SHP77 (cell line): ENCODE measurements at places on chromosomes 11 and 22.

- DNase-seq = no peak
These were observed 29.3 kb upstream of the TCF20 start for GRCh38 chr22:42299586-42300258.

GRCh38 chr22:45455621-45456020, 42.1 kb downstream of the RIBC2 start:
- no peak for DNase-seq

DNA sequence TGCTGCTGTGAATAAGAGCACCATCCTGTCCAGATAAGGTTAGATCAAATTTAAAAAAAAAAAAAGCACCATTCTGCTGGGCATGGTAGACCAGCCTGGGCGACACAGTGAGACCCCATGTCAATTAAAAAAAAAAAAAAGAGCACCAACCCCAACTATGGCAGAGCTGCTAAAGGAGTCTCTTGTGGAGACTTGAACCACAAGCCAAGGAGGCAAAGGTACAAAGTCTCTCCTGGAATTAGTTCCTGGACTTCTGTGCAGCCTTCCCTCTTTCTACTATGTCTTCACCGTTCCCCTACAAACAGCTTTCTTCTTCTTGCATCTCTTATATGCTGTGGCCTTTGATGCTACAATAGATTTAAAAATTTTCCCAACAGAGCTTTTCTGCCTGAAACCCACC, 1.3 kb downstream of the PIK3C2A start:
- DNase-seq = no peak

- DNase-seq = no peak
These were observed 36.4 kb upstream of the ACER3 start for GRCh38 chr11:76824083-76824939.

DNA sequence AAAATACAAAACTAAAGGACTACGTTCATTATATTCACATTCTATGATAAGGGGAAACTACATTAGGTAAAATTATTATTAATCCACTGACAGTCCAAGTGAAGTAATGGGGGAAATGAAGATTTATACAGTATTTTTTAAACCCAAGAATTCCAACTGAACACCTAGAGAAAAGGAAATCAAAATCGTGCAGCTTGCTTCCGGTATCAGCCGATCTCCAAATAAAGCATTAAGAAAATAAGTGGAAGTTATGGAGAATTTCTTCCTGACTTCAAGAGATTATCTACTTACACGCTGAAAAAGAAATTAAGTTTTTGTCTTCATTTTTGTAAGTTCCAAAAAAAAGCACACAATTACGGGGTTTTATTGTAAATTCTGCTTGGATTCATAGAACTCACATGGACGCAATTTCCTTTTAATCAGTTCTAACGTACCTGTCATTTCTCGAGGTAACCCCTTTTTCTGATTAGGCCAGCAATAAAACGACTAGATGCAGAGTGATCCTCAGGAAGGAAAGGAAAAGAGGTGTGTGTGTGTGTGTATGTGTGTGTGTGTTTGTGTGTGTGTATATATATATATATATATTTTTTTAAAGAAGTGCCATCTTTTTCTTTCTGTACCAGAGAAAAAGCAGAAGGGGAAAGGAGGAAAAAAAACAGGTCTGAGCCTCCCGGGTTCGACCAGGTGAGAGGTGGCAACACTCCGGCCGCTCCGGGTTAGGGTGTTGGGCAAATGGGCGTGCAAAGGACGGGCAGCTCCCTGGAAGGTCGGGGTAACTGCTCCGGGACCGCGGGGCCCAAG, 1.1 kb downstream of the ZBTB44 start:
- peak; percentile 3 for DNase-seq

DNA sequence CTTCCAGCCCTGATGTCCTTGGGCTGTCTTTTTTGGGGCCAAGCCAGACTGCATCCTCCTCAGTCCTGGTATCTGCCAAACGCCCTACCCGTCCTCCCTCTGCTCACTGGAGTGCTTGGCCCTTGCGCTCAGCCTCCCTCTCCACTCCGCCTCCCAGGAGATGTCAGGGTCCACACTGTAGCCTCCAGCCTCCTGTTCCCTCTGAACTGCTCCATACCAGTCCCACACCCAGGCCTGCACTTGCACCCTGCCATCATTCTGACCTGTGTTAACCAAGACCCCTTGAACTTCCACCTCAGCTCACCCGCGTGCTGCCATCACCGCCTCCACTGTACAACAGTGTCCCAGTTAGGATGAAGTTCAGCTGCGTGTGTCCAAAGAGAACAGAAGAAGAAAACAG, 6.3 kb upstream of the IL2RB start:
- DNase-seq = no peak

DNA sequence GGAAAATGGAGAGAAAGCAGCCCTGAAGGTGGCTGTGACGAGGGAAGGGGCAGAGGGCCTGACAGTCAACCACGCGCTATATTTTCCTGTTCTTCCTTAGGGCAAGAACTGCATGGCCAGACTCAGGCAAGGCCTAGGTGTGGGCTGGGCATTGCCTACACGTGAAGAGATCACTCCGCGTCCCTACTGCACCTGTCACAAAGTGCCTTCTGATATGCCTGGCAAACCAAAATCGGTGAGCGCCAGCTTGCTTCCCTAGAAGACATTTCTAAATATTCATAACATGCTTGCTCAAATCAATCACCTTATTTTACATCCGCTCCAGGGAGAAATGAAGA, 6.3 kb downstream of the TMEM121B start:
- DNase-seq = no peak

GRCh38 chr11:12706545-12707499, 32.6 kb downstream of the TEAD1 start:
- DNase-seq = peak; percentile 75

GRCh38 chr11:44608991-44609782, 43.7 kb downstream of the CD82 start:
- no peak for DNase-seq

- no peak for DNase-seq
These were observed 38.6 kb downstream of the ETS1 start for GRCh38 chr11:128548649-128549255.

DNA sequence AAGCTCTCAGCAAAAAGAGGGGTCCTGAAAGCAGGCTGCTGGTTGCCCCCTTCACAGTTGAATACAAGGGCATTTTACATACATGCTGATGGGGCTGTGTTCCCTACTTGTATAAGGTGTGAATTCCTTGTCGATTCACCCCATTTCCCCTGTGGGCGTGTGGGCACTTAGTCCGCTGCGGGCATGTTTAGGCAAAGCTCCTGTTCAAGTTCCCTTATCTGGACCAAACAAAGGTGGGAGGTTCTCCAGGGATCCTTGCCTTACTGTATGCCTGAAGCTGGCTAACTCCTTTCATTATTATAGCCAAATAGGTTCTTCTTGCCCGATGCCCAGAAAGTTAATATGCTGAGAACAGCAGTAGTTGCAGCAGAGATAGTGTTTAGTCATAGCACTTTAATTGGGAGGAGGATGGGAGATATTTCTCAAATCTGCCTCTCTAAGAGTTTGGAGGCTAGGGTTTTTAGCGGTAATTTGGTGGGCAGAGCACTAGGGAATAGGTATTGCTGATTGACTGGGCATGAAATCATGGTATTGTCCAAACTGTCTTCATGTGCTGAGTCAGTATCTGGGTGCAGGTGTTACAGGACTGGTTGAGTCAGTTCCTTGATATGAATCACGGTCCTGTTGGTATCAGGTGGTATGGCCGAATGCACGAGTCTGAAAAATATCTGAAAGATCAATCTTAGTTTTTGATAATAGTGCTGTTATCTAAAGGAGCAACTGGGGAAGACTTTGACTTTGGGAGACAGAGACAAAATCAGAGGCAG, 32.7 kb downstream of the METTL15 start:
- no peak for DNase-seq

GRCh38 chr11:36057379-36058042, 113.6 kb downstream of the LDLRAD3 start:
- DNase-seq = no peak

- no peak for DNase-seq
These were observed 138.5 kb downstream of the ARHGAP42 start for GRCh38 chr11:100825626-100826025.

DNA sequence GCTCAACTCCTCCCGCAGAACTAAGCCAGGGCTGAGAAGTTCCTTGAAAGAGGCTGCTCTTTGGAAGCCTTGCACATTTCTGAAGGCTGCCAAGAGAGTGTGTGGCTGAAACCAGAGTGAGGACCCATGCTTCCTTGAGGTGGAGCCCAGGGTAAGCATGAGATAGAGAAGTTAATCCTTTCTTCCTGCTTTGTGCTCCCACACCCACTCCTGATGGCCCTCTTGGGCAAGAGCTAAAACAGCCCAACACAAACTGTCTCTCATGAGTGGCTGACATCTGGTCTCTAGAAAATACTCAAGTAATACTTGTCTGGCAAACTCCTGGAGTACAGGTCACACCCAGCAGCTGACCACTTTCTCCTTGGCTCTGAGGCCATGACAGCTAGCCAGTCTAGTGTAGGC, 523.7 kb downstream of the INSC start:
- DNase-seq = no peak

GRCh38 chr22:44639891-44640617, 62.0 kb upstream of the PRR5 start:
- no peak for DNase-seq

DNA sequence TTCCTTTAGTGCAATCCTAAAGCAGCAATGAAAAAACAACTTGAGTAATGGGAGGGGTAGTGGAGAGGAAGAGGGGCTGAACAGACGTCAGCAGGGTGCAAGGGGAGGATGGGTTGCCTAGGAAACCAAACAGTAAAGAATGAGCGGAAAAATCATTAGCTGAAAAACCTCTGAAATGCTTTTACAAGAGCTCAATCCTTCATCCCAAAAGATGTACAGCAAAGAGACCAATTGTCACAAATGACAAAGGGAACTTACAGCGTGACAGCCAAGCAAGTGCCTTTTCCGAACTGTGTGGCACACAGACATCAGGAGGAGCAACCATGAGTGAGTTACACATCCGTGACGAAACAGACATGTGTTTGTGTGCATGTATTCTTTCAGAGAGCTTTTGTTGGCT, 104.6 kb downstream of the SIK3 start:
- no peak for DNase-seq

GRCh38 chr11:29984544-29984943, 32.3 kb downstream of the KCNA4 start:
- no peak for DNase-seq

DNA sequence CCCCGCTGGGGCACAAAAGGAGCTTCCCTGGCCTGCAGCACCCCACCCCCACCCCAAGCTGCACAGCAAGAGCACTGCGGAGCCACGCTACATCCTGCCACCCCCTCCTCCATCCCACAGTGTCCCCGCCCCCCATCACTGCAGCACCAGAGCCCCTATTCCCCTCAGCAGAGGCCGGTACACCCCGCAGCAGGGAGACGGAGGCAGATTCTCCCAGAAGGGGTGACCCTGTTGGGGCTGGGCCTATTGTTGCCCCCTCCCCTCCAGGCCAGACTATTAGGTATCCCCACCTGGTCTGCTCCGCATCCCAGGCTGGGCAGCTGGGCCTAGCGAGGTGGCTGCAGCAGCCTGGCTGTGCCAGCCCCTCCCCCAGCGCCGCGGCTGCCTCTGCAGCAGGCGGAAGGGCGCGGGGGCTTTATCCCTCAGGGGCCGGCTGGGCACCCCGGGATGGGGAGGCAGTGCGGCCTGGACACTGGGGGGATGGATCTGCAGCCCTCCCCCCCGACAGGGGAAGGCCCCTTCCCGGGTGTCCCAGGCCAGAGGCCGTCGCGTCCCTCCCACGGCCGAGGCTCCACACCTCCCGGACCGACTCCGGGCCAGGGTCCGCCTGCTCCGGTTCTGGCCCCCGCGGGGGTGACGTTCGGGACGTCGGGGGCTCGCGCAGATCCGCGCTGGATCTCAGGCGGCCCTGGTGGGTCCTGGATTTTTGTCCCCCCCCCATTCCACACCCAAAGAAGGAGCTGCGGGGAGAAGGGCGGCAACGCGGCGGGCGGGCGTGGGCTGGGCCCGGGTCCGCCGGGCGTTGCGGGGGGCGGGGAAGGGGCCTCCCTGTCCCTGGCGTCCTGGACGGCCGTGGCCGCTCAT, 943 bp downstream of the DUSP8 start:
- DNase-seq = no peak

GRCh38 chr11:74684661-74685060, 46.6 kb downstream of the CHRDL2 start:
- DNase-seq = no peak

DNA sequence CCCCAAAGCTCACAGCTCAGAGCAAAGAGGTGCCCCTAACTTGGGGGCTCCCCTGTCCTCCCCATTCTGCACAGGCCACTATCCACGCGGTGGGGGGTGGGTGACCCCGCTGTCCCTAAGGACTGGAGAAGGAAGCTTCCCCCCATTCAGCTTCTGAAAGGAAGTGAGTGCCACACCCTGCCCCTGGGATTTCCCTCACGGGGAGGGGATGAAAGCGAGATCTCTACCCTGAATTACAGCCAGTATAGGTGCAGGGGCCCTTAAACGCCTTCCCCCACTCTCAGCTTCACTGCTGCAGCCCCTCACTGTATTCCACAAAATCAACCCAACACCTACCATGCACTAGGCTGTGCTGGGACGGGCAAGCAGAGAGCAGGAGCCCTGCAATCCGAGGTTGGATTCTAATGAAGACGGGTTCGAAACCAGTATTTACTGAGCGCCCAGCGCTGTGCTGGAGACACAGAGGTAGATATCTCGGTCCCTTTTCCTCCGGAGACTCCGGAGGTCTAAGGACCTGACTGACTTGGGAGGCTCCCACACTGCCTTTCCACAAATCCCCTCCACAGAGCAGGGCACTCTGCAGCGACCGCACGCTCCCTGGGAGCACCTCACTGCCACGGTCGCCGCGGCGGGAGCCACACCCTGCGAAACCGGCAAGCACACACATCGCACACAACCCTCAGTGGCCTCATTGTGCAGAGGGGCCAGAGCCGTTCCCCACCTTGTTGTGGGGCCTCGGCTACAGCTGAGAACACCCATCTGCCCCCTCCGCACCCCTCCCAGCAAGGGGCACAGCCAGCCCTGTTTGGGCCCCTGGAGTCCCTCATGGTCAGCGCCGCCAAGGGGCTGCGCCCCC, 1.8 kb downstream of the AHNAK start:
- DNase-seq = no peak

DNA sequence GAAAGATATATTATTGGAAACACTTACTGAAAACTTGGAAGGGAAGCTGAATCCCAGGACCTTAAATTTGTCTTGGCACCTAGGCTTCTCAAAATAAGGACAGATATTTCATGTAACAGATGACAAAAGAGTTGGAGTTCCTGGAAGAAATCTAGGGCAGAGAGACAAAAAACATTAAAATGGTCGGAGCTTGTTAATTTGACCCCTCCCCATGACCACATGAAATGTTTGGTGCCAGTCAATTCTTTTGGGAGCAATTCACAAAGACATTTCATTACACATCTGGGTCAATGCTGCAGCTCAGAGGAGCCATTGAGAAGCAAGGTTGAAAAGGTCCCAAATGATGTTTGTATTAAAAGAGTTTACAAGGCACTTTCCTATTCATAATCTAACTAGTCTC, 162.0 kb upstream of the GUCY1A2 start:
- no peak for DNase-seq
